Fibroblast of skin of right biceps (primary cell): ENCODE measurements at places on chromosomes 5 and 9.

GRCh38 chr9:86591472-86591871 lies 237.3 kb upstream of the TUT7 start:
- no peak for DNase-seq

DNA sequence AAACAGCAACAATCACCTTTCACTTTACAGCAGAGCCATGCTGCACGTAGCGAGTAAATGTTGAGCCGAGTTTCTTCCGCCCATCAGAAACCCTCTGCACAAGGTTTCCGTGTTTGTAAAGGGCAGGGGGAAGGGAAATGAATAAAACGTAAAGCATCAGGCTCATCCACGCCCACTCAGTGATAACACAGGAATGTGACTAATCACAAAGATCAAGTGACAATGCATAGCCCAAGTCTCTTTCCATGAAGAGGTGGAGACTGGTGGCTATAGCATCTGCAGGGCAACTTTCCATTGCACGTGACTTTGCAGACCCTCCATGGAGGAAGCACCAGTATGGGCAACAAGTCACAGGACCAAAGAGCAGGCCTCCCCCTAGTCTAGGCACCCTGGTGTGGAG lies 56.6 kb downstream of the CAMSAP1 start:
- DNase-seq = peak; percentile 9

DNA sequence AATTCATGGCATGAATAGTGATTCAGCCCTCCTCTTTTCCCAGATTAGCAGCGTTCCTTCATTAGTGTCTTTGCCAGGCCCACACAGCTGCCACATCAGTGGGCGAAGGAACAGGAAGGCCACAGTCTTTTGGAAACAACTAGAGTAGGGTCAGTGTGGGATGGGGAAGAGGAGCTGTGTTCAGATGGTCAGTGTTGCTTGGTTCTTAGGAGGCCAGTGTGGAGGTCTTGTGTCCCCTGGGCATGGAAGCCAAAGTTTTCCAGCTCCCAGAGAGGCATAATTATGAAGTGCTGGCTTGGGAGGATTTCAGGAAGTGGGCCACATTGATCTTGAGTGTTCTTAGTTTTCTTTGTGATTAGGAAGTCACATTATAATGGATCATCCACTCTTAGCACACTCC lies 269.6 kb downstream of the PSAT1 start:
- DNase-seq = no peak

DNA sequence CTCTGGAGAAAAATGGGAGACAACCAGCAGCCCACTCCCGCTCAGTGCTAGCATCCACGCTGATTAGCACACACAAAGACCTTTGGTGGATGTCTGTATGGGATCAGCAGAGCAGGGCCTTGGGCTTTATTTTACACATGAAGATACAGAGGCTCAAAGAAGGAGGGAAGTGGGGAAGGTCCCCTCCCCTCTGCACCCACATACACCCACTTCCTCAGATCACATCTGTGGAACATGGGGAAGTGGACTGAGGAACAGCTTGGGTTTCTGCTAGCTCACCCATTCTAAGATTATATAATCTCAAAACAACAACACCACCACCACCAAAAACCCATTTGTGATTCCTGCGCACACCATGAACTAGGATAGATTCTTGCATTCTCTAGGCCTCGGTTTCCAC lies 14.0 kb downstream of the GGTA1 start:
- DNase-seq = no peak

DNA sequence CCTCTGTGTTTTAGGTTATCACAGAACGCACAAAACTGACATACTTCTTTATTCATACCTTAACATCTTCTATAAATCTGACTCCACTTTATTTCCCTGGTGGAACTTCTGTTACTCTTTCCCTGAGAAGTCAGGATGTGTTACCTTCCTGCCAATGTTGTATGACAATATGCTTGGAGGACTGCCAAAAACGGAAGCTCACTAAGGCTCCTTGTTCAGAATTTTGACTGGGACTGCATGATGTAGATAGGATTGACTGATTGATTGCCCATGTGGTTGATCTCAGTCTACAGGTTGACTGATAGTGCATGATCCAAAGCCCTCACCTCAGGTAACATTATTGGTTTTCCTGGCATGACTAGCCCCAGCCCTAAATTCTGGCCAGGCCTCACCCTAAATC lies 319.4 kb downstream of the TLR4 start:
- no peak for DNase-seq

DNA sequence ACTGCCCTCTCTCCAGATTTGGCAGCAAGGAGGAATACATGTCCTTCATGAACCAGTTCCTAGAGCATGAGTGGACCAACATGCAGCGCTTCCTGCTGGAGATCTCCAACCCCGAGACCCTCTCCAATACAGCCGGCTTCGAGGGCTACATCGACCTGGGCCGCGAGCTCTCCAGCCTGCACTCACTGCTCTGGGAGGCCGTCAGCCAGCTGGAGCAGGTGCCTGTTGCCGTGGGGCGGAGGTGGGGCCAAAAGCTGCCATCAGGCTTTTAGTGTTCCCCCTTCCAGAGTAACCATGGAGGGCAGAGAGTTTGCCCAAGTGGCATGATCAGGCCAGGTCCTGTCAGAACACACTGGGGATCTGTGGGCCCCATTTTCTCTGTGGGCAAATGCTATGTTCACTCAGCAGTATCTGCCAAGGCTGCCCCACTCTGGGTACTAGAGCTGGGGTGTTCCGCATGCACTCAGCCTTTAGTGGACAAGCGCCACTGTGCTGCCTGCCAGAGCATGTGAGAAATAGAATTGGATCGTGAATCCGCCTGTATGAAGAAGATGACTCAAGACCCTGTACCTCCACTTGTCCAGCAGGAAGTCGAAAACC lies 117.1 kb downstream of the DAB2IP start:
- no peak for DNase-seq

- DNase-seq = no peak
These were observed 191.4 kb downstream of the DCP2 start for GRCh38 chr5:113167985-113168384.

DNA sequence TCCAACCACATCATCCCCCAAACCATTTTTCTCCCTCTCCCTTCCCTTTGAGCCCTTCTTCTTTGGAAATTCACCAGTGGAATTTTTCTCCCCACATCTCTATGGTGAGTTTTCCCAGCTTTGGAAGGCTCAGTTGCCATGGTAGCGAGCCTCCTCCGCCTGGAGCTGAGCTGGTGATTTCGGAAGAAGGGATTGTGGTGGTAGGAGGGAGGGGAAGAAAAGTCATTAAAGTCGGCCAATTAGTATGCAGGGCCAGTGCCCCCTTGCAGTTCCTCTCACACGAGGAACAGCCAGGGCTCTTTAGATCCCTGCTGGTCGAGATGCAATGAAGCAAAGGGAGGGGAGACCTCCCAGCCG lies 322.0 kb downstream of the NTRK2 start:
- no peak for DNase-seq

- no peak for DNase-seq
These were observed 108.0 kb downstream of the STARD4 start for GRCh38 chr5:111404270-111404769.

DNA sequence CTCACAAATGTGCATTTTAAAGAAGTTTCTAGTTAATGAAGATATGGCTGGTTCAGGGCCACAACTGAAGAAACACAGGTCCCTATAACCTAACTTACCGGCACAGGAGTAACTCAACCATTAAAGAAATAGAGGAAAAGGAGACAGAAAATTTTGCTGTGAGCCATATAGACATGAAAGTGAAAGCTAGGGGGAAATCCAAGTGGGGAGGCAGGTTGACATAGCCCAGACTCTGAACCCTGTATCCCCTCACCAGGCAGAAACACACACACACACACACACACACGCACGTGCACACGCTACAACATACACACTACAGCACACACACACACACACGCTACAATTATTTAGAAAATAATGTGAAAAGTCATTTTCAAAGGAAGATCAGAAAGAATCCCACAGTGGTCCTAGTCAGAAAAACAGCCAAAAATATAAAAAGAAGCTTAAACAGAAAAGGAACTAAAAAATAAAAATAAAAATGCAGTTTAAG lies 856.4 kb upstream of the CDH6 start:
- DNase-seq = no peak

- DNase-seq = no peak
These were observed 369.5 kb downstream of the ARL15 start for GRCh38 chr5:53940921-53941320.

- peak; percentile 83 for DNase-seq
These were observed 6.9 kb upstream of the NIPSNAP3A start for GRCh38 chr9:104740621-104741020.

GRCh38 chr9:124468061-124468740 lies 17.9 kb downstream of the ADGRD2 start:
- no peak for DNase-seq

GRCh38 chr5:126780165-126780827 lies 3.4 kb downstream of the LMNB1 start:
- DNase-seq = peak; percentile 78

DNA sequence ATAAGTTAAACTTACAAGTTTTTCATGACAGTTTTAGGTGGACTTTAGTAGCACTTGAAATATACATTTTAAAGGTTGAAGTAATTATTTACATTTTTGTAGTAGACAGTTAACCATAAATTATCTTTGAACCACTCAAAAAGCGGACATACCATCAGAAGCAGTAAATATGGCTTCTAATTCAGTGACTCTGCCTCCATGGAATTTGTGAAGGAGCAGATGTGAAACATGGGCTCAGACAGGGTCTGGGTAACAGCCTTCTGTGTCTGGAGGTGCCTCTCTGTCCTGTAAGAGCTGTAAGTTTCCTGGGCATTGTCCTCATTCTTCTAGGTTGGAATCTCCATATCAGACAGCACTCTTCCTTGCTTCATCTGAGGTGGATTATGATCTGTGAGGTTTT lies 12.4 kb downstream of the RLN2 start:
- DNase-seq = peak; percentile 18

DNA sequence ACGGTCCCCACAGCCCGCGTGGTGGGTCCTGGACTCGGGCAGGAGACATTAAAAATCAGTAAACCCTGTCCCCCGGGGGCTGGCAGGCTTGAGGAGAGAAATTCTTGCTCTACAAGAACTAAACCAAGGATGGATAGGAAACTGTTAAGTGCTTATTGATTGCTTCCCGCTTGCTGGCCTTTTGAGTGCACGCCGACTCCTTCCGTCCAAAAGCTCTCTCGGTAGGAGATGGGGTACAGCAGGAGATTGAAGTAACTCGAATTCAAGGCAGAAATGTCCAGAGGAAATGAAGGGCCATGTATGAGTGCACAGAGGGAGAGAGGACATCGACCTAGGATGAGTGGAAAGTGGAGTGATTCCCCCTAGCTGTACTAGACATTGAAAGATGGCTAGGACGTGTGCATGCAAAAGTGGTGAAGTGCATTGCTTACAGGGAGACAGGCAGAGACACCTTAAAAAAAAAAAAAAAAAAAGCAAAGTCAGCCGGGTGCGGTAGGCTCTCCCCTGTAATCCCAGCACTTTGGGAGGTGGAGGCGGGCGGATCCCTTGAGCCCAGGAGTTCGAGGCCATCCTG lies 923 bp downstream of the RECK start:
- peak; percentile 19 for DNase-seq

- DNase-seq = no peak
These were observed 17.9 kb downstream of the CRB2 start for GRCh38 chr9:123373946-123374345.

DNA sequence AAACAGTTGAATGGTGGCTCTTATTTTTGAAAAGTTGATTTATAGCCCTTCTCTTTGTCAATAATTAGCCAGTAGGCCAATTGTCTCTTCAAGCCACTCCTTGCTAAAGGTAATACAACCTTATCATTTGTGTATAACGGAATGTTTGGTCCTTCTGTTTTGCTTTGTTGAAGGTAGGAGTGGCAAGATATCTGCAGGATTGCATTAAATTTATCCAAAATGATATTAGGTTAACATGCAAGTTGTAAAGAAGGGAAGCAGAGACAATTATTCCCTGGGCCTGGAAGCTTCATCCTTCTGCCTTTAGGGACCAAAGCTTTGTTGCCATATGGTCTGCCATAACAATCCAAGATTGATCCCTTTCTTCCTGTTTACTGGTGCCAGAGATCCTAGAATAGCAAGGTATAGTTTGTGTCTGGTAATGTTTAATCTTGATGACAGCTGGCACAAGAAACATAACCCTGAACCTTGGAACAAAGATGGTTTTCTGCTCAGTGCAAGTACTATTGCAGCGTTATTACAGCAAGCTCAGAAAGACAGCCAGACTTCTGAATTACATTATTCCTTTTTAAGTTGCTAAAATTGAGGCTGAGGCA lies 15.5 kb upstream of the FSD1L start:
- DNase-seq = no peak

DNA sequence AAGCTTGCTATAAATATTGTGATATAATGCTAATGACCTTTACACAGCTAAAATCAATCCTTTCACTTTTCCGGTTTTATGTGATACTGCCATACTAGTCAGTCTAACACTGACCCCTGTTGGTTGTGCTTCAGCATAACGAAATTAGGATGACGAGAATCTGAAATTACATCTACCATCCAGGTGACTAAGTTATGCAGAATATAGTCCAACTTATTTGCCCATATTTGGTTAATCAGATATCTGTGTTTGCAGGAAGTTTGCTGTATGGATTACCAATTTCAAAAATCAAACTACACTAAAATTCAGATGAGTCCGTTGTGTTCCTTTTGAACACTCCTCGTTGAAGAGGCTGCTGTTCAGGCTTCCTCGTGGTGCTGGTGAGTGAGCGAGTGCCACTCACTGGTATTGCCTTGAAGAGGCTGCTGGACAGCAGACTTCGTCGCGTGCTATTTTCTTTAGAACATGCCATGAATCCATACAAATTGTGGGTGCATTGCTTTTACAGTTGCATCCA lies 32.5 kb downstream of the TENT4A start:
- peak; percentile 58 for DNase-seq

GRCh38 chr5:118392491-118392890 lies 595.9 kb downstream of the DTWD2 start:
- DNase-seq = no peak

DNA sequence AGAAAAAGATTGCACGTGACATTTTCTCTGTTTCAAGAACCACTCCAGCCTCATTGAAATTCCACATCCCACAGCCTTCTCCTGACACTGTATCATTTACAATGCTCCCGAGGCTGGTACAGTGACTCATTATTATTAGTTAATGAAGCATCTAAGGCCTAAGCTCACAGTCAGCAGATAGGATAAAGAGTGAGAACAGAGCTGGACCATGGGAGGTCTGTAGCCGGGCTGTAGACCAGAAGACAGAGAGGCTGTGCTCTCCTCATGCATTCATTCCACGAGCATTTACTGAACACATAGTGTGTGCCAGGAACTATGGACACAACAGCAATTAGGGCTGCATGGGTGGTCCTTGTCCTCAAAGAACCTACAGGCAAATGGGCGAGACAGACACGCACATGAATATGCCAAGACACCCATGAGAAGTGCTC lies 47.3 kb upstream of the GALNT10 start:
- no peak for DNase-seq

- DNase-seq = no peak
These were observed 133.7 kb upstream of the CCNG1 start for GRCh38 chr5:163303718-163304117.

DNA sequence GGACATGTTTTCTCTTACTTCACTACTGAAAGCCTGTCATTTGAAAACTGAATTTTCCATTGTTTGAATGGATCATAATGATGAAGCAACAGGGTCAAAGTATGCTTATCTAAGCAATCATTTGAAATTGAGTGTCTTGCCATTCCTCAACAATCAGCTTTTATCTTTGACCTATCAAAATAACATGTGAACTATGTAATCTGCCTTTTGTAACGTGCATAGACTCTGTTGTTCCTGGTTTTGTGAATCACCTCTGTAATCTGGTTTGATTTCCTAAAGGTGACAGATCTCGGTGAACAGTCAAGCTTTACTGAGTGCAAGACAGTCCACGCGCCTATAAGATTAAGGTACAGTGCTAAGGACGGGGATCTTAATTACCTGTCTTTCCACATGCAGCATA lies 3.3 kb downstream of the MEF2C start:
- DNase-seq = no peak

GRCh38 chr5:169404223-169404622 lies 103.3 kb upstream of the SLIT3 start:
- DNase-seq = peak; percentile 18
